ENCODE measurements at places on chromosomes 6 and 20. TPM values are rescaled to one million over a fixed set of nuclear protein-coding genes. Genes with fewer than 3 reads are reported as not detected.
A peak's percentile ranks its signal among the peaks of the same experiment; 100 is the strongest.

Gene SYCP2
- 5.6 TPM for total RNA-seq

Gene PHACTR1
- total RNA-seq, result 89.4 TPM

Gene CYB5R4
- total RNA-seq, result 22.8 TPM

- no peaks in the 10 kb centered on the region for H3K4me1 ChIP-seq
- no peaks in the 10 kb centered on the region for H3K36me3 ChIP-seq
- no peak for DNase-seq
Observed at GRCh38 chr6:97074785-97075184, 150.3 kb downstream of the KLHL32 start.

GRCh38 chr6:131067521-131067920 is 4.5 kb upstream of the EPB41L2 start:
- H3K27me3 ChIP-seq, result no peaks in the 10 kb centered on the region
- no peaks in the 10 kb centered on the region for H3K4me1 ChIP-seq
- no peak overlapping the region for H3K27ac ChIP-seq
- no peak overlapping the region for H3K4me3 ChIP-seq
- H3K36me3 ChIP-seq, result no peaks in the 10 kb centered on the region

DNA sequence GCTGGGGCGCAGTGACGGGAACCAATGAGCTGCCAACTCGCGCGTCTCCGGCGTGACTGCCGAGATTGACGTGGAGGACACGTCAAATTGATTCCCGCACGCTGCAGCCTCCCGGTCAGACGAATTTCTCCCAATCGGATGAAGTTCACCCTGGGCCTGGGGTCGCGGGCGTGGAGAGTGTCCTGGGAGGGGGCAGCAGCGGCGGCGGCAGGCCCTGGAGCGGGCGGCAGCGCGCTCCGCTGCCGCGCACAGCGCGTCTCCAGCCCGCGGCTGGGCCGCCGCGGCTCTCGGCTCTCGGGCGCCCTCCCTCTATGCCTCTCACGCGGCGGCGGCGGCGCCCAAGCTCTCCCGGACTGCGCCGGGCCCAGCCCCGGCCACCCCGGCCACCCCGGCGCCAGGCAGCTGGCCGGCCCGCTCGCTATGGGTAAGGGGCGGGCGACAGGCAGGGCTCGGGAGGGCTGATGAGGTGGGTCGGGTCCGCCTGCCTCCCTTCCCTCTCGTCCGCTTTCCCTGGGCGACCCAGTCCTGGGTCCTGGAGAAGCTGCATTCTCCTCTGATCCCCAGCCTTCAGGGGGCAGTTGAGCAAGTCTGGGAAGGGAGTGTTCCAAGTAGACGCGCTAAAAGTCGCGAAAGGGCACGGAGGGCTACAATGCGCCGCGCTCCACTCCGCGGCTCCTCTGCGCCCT is at the start of gene PAX1:
Gene PAX1, plus strand, starts transcription at position 90 of the 686 bp plus-strand sequence. Its CDS starts 49 bp downstream, at position 139.
- H3K27me3 ChIP-seq, result no peaks in the 10 kb centered on the region
- no peak for DNase-seq
- H3K27ac ChIP-seq, result no peak within 1 kb of the TSS
- no peaks in the 10 kb centered on the region for H3K36me3 ChIP-seq

DNA sequence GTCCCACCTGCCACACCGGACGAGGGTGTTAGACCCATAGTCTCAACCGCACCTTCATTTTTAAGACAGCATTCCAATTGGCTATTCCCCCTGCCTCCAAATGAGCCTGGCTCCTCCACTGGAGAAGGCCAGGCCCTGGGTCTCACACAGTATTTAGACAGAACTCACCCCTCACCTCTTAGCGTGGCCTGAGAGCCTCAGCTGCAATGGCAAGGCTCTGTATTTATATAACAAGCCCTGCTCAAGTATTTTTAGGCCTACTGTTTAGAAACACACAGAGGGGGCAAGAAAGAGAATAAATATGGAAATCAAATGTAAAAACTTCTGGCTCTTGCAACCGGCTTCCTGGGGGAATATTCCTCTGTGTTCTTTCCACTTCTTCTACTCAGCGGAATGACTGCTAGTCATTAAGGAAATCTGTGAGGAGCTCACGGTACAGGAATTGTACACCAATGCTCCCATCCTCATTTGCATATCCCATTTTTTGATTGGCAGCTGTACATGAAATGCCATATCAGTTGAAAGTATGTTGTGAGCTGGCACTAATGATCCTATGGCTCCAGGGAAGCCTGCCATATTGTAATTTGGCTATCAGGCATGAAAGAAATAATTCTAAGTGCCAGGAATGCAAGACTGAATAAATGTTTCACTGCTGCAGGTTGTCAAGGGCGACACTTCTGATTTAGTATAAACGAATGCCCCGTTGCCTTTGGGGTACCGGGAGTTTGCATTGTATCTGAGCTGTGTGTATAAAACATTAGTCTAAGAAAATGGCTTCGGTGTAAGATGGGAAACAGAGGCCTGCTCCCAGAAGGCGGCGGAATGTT is 207.5 kb downstream of the ZNF217 start:
- no peaks in the 10 kb centered on the region for H3K36me3 ChIP-seq
- H3K4me1 ChIP-seq, result no peaks in the 10 kb centered on the region
- no peak overlapping the region for H3K4me3 ChIP-seq
- no peak for DNase-seq
- H3K27ac ChIP-seq, result no peak overlapping the region

- no peaks in the 10 kb centered on the region for H3K36me3 ChIP-seq
- no peak for DNase-seq
- no peaks in the 10 kb centered on the region for H3K4me1 ChIP-seq
- no peaks in the 10 kb centered on the region for H3K27me3 ChIP-seq
Observed at GRCh38 chr20:35387334-35387733, 24.4 kb downstream of the UQCC1 start.

- no peaks in the 10 kb centered on the region for H3K4me1 ChIP-seq
- DNase-seq, result no peak
Observed at GRCh38 chr6:109034526-109034925, 60.1 kb downstream of the SESN1 start.

DNA sequence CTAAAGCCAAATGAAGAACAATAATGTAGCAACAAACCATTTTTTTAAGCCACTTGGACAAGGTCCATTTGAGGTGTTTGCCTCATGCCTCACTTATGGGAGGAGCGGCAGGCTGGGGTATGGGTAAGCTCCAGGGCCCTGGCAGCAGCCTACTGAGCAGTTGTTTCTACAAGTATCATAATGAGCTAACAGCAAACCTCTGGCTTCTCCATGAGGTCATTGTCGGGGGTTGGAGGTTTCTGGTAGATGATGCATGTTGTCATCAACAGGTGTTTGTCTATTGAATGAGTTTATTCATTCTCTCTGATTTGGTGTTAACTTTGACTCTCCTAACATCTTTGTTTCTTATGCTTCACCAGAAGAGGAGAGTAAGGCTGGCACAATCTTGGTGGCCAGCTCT is 150.7 kb downstream of the TBC1D7 start:
- H3K4me1 ChIP-seq, result no peaks in the 10 kb centered on the region
- no peak for DNase-seq
- H3K36me3 ChIP-seq, result no peaks in the 10 kb centered on the region
- no peak overlapping the region for H3K4me3 ChIP-seq
- H3K27ac ChIP-seq, result no peak overlapping the region

- no peak for DNase-seq
- no peaks in the 10 kb centered on the region for H3K36me3 ChIP-seq
- H3K27ac ChIP-seq, result no peak overlapping the region
- H3K27me3 ChIP-seq, result no peaks in the 10 kb centered on the region
- no peak overlapping the region for H3K4me3 ChIP-seq
Observed at GRCh38 chr6:163841326-163841725, 426.8 kb downstream of the QKI start.

DNA sequence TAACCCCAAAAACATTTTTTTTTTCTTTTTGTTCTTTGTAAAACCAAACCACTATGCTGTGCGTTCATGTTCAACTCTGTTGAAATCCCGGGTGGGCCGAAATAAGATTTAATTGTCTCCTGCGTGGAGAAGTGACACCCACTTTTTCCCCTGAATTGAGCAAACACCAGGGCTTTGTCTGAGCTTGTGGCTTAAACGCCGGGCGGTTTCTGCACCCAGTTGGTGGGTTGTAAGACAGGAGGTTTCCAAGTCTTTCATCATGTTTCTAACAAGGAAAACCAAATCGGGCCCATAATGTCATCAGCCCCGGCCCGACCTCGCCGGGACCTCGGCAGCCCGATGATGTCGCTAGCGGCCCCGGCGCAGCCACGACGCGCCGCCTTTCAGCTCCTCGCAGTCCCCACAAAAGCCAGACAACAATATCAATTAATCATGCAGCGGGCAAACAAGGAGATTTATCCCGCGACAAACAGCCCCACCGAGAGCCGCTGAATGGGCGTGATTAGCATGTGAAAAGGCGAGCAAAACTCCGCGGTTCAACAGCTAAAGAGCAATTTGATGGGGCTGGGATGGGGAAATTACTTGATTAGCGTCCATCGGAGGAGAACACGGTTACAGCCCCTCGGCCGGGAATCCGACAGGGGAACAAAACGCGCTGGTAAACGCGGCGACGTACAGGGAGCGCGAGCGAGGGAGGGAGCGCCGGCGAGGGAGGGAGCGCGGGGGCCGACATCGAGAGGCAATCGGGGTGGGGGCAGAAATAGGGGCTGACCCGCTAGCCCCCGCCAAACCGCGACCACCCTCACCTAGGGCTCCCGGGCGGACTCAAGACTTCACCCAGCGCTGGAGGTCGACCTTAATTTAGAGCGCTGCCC is 5.3 kb downstream of the LINC00237 start:
- H3K4me3 ChIP-seq, result no peak overlapping the region
- no peaks in the 10 kb centered on the region for H3K4me1 ChIP-seq
- H3K27ac ChIP-seq, result no peak overlapping the region
- no peak for DNase-seq

DNA sequence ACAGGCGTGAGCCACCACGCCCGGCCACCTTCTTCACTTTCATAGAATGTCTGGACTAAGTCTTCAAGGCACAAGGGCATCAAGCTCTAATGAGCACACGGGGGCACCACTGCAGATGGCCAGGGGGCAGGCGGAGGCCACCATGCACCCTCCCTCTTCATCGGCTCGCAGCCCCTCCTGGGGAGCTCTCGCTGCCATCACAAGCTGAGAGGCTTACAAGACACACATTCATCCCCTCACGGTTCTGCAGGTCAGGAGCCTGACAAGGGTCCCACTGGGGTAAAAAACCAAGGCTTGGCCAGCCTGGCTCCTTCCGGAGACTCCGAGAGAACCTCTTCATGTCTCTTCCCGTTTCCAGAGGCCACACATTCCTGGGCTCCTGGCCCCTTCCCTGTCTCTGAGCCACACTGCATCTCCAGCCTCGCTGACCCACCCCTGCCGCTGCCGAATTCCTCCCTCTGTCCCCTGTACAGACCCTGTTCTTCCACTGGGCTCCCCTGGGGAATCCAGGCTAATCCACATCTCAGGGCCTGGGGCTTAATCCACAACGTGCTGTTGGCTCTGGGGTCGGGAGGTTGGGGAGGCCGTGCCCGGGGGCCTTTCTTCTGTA is 19.8 kb downstream of the DLL1 start:
- DNase-seq, result no peak
- no peaks in the 10 kb centered on the region for H3K4me1 ChIP-seq

DNA sequence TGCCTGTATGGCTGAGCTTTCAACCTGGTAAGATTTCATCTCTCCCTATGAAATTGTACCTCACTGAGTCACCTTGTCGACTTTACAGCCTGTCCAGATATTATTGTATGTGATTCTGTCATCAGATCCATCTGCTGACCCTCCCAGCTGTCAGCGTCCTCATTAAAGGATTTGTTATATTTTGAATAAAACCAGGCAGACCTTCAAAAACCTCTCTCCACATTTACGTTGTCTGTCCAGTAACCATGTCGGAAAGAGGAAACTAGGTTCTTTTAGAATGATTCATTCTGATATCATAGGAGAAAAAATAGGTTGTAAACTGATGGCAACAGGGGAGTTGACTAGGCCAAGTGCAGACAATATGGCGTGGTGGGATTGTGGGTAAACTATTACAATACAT is 38.5 kb downstream of the TSPYL4 start:
- H3K4me1 ChIP-seq, result no peaks in the 10 kb centered on the region
- no peaks in the 10 kb centered on the region for H3K27me3 ChIP-seq
- no peak overlapping the region for H3K27ac ChIP-seq
- H3K36me3 ChIP-seq, result no peaks in the 10 kb centered on the region
- no peak overlapping the region for H3K4me3 ChIP-seq

GRCh38 chr6:157486572-157486971 is 105.6 kb downstream of the ZDHHC14 start:
- H3K27ac ChIP-seq, result no peak overlapping the region
- no peaks in the 10 kb centered on the region for H3K4me1 ChIP-seq
- no peak for DNase-seq
- no peak overlapping the region for H3K4me3 ChIP-seq
- H3K36me3 ChIP-seq, result no peaks in the 10 kb centered on the region

- no peaks in the 10 kb centered on the region for H3K36me3 ChIP-seq
- H3K4me1 ChIP-seq, result no peaks in the 10 kb centered on the region
- no peak overlapping the region for H3K27ac ChIP-seq
- H3K27me3 ChIP-seq, result no peaks in the 10 kb centered on the region
Observed at GRCh38 chr20:57611586-57612311, 8.5 kb downstream of the ZBP1 start.

- no peak overlapping the region for H3K4me3 ChIP-seq
- DNase-seq, result no peak
- H3K36me3 ChIP-seq, result no peaks in the 10 kb centered on the region
- H3K27ac ChIP-seq, result no peak overlapping the region
- H3K4me1 ChIP-seq, result no peaks in the 10 kb centered on the region
- no peaks in the 10 kb centered on the region for H3K27me3 ChIP-seq
Observed at GRCh38 chr6:33632558-33633039, 11.5 kb downstream of the ITPR3 start.

GRCh38 chr20:60152792-60153191 is 194.6 kb downstream of the CDH26 start:
- H3K27me3 ChIP-seq, result no peaks in the 10 kb centered on the region
- H3K27ac ChIP-seq, result no peak overlapping the region
- no peak for DNase-seq
- H3K4me1 ChIP-seq, result no peaks in the 10 kb centered on the region
- no peak overlapping the region for H3K4me3 ChIP-seq

- no peaks in the 10 kb centered on the region for H3K27me3 ChIP-seq
- no peak overlapping the region for H3K27ac ChIP-seq
- no peaks in the 10 kb centered on the region for H3K36me3 ChIP-seq
- H3K4me1 ChIP-seq, result no peaks in the 10 kb centered on the region
Observed at GRCh38 chr6:44285552-44286284, 15.5 kb downstream of the TMEM151B start.

GRCh38 chr6:156306531-156306930 is 470.6 kb upstream of the ARID1B start:
- no peaks in the 10 kb centered on the region for H3K36me3 ChIP-seq
- no peak overlapping the region for H3K27ac ChIP-seq
- no peaks in the 10 kb centered on the region for H3K27me3 ChIP-seq

- H3K36me3 ChIP-seq, result no peaks in the 10 kb centered on the region
- no peak overlapping the region for H3K27ac ChIP-seq
- H3K4me1 ChIP-seq, result no peaks in the 10 kb centered on the region
- no peak overlapping the region for H3K4me3 ChIP-seq
- peak; percentile 85 for DNase-seq
Observed at GRCh38 chr6:89368107-89368506, 15.6 kb upstream of the UBE2J1 start.

- no peak for DNase-seq
- H3K4me1 ChIP-seq, result no peaks in the 10 kb centered on the region
- no peaks in the 10 kb centered on the region for H3K27me3 ChIP-seq
- no peak overlapping the region for H3K27ac ChIP-seq
- no peaks in the 10 kb centered on the region for H3K36me3 ChIP-seq
- no peak overlapping the region for H3K4me3 ChIP-seq
Observed at GRCh38 chr6:454148-454991, 62.8 kb downstream of the IRF4 start.

All from aorta (tissue), 5 donors.